Common myeloid progenitor, CD34-positive (primary cell): ENCODE measurements at places on chromosomes 16 and 17.

DNA sequence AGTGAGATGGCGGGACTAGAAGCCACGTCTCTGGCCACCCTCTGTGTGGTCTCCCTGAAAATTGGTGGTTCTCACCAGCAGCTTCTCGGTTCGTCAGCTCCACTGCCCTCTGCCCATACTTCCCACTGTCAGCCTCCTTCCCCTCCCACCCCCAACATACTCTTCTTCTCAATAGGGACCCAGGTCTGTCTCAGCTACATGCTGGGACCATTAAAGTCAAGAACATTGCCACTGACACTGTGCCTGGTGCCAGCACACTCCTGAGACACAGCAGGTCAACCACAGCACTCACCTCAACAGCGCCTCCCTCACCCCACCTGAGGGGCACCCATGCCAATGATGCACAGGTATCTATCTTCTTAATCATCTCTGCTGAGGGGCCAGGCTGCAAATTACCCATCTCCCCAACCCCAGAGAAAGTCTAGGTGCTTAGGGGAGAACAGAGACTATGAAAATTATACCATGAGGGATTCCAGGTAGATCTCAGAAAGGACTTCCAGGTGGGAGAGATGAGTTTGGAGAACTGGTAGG is 1.3 kb downstream of the PLXDC1 start:
- no peak for DNase-seq

GRCh38 chr17:40076591-40076990 is 13.8 kb downstream of the THRA start:
- no peak for DNase-seq

GRCh38 chr17:55852734-55853133 is 101.9 kb downstream of the PCTP start:
- no peak for DNase-seq

DNA sequence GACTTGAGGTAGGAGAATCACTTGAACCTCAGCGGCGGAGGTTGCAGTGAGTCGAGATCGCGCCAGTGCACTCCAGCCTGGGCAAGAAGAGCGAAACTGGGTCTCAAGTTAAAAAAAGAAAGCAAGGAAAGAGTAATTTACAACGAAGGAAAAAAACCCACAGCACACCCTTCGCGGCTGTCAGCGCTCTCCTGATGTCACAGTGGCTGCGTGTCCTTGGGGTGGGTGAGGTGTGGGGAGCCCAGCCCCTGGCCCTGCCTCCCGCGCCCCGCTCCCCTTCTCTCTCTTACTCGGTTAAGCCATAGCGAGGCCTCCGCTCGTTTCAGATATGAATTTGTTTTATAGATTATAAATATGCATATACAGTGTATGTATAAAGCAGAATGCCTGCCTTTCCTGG is 740 bp upstream of the JPT2 start:
- DNase-seq: peak; percentile 36

DNA sequence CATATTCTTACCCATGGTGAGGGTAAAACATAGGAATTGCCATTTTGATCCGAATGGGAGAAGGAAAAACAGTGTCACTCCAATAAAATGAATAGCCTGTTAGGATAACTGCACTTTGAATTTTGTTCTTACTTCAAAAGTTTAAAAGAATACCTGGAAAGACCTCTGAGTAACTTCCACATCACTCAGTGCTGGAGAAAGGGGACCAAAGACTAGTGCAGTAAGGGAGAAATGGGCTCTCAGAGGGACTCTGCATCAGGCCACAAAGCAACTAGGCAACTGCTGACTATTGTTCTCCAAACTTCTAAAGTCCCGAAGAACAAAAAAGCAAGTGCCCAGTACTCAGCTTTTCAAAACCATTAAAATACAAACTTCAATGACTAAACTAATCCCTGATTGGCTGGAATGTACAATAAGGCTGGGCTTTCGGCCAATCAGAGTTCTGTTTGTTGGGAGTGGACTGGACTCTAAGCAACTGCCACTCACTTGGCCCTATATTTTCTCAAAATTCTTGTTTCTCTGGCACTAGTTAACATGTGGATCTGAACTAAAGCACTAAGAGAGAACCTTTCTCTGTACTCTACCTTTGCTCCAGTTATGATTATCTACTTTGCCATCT is 6.2 kb downstream of the DNAJC7 start:
- peak; percentile 39 for DNase-seq

DNA sequence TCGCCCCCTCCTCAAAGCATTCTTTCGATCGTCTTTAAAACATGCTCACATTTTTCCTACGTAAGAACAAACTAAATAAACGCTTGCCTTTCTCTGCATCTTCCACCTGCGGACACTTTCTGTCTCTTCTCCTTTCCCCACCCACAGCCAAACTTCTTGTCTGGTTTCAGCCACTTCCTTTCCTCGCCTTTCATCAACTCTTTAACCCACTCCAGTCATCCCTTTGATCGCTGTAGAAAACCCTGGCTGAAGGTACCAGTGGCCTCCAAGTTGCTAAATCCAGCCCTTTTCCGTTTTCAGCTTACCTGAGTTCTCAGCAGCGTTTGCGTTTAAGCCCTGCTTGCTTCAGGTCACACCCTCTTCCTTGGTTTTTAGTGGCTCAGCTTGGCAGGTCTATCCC is 483 bp downstream of the RPA1 start:
- peak; percentile 42 for DNase-seq

GRCh38 chr16:48113001-48113400 is 42.8 kb downstream of the ABCC12 start:
- no peak for DNase-seq

DNA sequence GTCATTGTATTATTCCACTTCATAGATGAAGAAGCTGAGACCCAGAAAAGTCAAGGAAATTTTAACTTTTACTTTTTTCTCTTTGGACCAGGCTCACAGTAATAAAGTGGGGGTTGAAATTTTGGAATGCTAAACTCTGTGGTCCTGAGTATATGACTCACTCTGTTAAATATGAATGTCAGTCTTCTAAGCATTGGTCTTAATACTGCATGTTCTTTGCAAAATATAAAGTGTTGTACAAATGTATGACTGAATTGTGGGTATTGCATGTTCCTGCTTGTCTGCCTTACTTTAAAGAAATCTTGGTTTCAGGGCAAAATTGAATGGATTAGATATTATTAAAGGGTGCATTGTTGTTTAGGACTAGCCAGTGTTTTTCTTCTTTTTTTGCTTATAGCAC is 950.8 kb upstream of the GOT2 start:
- no peak for DNase-seq

- DNase-seq: peak; percentile 32
Measured at GRCh38 chr17:44830359-44831288, 537 bp upstream of the GJC1 start.
